ENCODE measurements at places on chromosomes 5 and 9.

GRCh38 chr5:56596155-56596554 lies 219.2 kb upstream of the MAP3K1 start:
- no peak for DNase-seq

DNA sequence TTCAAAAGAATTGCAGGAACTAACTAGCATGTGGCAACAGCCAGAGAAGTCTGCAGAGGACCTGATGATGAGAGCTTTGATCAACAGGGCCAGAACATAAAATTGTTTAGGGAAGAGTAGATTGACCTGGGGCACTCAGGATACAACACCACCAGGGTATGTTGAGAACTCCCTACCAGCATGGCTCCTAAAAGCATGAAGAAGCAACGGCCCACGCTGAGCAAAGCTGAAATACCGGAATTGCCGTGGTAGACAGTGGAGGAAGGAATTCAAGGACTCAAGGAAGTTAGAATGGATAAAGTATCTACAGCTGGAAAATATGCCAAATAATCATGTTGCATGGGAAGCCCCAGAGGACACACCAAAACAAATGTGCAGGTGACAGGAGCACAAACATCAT lies 31.6 kb downstream of the DROSHA start:
- DNase-seq = no peak

DNA sequence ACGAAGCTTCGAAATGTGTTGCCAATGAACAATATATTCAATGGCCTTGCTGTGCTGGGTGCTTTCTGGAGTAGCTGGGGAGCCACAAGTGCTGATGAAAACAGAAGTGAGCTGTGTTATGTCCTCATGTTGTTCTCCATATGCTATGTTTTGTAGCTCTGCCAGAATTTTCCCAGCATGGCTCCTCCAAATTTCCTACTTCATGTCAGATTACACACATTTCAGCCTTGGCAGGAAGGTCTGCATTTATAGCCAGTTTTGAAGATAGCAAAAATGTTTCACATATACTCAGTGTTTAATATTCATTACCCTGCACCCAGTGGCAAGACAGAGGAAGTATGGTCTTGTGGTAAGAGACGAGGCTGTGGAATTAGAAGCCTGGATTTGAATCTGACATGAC lies 22.6 kb upstream of the NMUR2 start:
- no peak for DNase-seq

DNA sequence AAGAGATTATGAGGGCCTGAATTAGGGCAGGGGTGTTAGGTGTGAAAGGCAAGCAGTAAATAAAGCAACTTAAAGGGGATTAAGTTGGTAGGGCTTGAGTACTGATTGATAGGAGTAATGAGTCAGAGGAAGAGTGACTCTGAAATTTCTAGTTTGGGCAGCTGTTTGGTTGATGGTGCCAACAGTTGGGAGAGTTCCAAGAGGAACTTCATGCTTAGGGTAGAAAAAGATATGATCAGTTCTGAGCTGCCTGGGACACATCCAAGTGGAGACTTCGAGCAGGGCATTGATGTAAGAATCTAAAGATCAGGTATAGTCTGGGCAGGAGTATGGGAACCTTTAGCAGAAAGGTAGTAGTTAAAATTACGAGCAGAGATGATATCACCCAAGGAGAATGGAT lies 10.2 kb downstream of the MAMDC2 start:
- DNase-seq = no peak

DNA sequence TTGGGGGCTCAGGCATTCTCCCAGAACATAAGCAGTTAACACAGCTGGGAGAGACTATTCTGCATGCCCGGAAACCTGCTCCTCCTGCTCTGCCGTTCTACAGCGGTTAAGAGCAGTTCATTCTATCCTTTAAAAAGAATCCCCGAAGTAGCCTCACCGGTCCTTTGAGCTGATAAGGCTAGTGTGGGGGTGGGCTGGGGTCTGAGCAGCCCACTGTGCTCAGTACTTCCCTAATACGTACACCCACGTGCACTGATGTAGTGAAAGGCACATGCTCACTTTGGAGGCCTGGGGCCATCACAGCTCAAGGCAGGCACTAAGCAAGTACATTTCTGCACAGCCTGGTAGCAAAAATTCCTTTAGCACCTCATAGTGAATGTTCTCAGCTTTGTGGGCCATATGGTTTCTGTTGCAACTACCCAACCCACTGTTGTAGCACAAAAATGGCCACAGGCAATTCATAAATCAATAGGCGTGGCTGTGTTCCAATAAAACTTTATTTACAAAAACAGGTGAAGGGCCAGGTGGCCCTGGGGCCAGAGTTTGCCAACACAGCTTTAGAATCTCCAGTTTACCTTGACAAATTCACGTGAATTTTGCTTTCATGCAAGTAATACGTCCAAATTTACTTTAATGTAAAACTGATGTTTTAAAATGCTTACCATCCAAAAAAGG lies 136.4 kb downstream of the ZNF354C start:
- DNase-seq = no peak

DNA sequence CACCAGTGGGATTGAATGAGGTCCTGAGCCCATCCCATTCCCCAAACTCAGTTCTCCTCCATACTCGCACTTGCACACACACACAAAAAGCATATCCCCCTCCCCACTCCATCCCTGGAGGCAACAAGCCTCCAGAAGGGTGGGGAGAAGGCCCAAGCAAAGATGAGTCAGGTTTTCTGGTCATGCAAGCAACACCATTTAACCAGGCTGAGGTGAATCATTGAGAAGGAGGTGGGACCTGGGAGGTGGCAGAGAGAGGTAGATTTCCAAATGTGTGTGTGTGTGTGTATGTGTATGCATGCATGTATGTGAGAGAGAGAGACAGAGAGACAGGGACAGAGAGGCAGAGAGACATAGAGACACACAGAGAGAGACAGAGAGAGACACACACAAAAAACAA lies 185.2 kb upstream of the TRIM32 start:
- DNase-seq = no peak

DNA sequence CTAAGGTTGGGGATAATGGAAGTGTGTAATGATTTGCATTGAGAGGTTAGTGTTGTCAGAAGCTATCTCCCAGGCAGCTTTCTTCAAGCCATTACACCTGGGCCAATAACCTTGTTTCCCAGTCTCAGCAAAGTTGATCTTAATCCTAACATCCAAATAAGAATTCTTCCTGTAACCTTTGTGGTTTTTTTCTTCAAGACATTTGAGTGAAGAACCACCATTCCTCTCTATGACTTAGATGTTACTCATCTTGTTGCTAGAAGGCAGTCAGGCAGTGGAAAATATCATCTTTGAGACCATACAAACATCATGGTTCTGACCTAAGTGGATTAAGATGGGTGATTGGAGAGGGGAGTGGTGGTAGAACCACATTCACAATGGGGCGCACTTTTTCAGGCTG lies 103.5 kb downstream of the NDUFAF2 start:
- no peak for DNase-seq

GRCh38 chr5:32304622-32305021 lies 8.1 kb downstream of the MTMR12 start:
- DNase-seq = no peak

DNA sequence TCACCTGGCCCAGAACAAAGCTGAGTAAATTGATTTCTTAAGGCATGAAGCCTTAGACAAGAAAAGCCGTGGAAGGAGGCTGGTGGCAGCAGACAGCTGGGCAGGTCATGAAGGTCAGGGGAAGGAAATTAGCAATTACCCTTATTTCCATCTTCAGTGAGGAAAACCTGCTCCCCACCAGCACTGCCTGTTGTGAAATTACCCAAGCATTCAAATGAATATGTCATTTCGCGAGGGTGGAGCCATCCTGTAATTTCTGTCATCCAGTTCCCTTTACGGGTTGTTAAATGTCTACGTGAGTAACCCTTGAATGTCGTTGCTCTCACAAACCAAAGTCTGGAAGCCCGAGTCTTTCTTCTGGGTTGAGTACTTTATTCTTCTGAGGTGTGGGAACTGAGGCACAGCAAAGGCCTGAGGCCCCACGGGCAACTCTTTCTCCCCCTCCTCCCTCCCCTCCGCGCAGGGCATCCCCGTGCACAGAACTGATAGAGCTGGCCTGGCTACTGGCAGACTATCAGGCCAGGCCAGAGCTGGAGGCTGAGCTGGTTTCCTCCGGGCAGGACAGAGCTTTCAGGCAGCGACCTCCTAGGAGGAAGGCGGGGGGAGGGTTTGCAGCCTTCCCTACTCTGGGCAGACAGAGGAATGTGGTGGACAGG lies 22.0 kb upstream of the AK3 start:
- DNase-seq = no peak

DNA sequence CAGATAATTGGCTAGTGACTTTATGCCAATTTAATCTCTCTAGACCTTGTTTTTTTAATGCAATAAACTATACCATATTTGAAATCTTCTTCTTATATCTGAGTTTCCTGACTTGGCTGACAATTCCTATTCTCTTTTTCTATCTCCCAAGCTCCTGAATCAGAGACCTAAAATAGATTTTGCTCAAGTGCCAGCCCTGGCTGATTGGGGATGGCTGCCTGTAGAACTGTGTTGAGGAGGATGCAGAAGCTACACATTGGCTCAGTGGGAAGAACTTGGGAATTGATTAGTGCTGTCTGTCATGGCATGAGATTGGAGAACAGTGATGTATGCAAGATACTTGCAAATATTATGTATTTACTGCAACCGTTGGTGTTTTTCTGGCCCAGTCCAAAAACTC lies 132.8 kb downstream of the INSYN2B start:
- no peak for DNase-seq

DNA sequence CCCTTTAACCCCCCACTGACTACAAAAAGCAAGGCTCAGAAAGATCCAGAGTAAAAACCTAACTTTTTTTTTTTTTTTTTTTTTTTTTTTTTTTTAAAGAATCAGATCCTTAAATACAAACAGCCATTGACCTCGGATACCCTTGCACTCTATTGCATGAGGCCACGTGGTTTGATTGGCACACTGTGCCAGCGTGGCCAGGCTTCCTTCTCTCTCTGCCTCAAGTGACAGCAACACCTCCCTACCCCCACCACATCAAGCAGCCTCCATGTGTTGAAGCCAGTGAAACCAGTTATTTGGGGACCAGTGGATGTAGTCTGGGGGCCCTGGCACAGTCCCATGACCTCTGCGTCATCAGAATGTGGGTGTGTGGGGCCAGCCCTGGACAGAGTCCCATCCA lies 71.4 kb downstream of the OTULIN start:
- DNase-seq = no peak

DNA sequence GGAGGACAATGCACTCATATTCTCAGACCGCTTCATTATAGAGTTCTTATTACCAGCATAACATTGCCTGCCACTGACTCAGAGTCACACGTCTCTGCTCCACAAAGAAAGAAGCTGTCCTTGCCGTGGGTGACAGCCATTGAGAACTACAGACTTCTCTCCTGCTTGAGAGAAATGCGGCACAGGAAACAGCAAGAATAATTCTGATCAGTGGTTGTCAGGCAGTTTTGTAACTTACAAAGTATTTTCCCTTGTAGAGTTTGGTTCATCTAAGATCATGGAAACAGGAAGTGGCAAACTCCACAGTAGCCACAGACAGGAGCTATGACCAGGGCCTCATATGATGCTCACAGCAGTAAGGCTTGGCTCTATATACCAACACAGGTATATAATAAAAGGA lies 47.0 kb downstream of the KCNV2 start:
- no peak for DNase-seq

- no peak for DNase-seq
Observed at GRCh38 chr9:120104771-120105170, 475.2 kb downstream of the CDK5RAP2 start.

GRCh38 chr9:125959951-125960619 lies 212.9 kb downstream of the PBX3 start:
- no peak for DNase-seq

DNA sequence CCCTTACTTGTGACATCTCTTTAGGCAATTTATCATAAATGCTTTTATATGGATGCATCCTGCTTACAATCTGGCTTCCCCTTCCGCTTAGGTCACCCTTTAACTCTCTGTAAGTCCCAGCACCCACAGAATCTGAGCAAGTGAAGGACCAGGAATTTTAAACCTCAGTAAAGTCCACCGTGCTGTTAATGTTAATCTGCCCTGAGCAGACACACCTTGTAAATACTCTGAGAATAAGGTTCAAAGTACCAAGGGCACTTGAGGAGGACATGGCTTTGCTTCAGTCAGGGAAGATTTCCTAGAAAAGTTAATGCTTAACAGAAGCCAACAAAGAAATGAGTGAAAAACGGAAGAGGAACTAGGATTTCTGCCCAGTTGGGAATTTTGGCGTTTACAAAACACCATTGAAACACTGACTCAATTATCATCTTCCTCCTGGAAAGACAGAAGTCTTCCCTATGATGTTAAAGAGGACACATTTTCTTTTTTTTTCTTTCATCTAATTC lies 26.4 kb upstream of the TTC39B start:
- DNase-seq = no peak

GRCh38 chr5:3660630-3661029 lies 65.0 kb downstream of the IRX1 start:
- DNase-seq = no peak

- no peak for DNase-seq
Observed at GRCh38 chr9:110464321-110464720, 115.2 kb downstream of the SVEP1 start.

- no peak for DNase-seq
Observed at GRCh38 chr9:79694208-79694607, 122.4 kb downstream of the TLE4 start.

DNA sequence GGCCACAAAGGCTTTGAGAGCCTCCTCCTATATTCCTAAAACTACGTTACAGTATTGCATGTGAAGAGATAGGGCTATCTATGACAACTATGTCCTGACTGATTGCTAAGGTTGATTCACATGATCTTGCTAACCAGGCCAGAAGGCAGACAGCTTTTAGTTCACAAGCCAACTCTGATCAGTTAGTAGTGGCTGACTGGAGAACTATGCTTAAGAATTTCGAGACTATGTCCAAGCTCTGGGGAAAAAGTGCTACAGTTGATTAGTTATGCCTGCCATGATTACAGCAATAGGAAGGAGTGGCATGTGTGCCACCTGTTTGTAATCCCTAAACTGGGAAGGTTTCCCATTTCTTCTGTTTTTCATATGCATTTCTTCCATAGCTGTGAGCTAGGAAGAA lies 223.4 kb downstream of the DOCK8 start:
- DNase-seq = no peak

DNA sequence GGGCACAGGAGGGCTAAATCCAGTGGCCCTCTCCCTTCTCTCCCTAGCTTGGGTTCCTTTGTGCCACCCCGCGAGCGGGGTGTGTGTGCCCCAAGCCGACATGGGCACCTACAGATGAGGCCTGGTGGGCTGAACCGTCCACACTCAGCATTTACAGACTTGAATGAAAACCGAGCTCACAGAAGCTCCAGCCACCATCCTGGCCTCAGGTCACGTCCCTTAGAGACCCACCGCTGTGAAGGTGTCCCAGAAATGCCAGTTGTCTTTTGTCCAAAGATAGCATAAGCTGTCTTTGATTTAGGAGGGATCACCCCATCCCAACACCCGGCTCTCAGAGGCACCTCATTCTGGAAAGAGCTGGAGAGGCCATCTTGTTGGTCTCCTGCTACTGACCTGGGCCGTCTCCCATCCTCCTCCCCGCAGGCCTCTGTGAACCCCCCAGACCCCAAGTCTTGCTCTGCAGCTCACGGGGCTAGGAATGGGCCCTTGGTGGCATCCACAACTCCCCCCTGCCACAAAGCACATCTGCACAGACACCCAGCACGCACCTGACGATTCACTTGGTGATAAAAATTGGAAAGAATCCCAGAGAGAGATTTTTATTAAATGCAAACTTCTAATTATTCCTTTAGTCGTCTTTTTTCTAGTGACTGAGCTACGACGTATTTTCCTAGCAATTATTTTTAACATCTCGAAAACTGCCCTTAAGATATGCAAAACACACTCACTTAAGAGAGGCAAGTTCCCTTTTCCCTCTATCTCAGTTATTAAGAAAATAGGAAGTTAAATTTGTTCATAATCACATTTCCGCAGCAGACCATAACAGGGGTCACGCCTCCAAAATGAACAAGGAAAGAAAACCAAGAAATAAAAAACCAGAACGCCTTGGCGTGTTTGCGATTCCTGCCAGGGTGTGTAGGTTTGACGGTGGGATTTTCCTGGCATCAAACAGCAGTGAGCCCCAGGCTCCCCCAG lies 80.5 kb upstream of the LMX1B start:
- DNase-seq = no peak

All from ovary (tissue), 10 donors.